ENCODE measurements at places on chromosomes 3 and 15. TPM values are rescaled to one million over a fixed set of nuclear protein-coding genes. Genes with fewer than 3 reads are reported as not detected.

The GABRB3 gene
- total RNA-seq, result 287 TPM

- no peak for DNase-seq
Measured at GRCh38 chr3:28295898-28296490, 52.5 kb upstream of the ZCWPW2 start.

The ATP8B4 gene
- total RNA-seq, result not detected

- peak; percentile 77 for DNase-seq
Measured at GRCh38 chr15:91853948-91854638, 585 bp downstream of the SLCO3A1 start.

DNA sequence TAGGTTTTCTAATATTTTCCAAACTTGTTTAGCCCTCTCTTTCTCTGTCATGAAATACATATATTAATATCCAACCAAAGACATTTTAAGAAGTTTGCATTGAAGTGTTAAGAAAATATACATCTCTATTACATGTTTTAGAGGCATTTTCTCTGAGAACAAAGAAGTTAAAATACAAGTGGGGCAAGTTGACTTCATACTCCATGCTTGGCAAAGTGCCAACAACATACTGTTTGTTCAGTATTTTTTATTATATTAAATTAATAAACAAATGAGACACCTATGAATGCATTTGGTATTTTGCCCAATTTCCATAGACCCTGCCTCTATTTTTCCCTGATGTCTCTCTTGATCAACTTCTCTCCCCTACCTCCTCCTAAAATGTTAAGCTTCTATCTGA lies 232.8 kb upstream of the MRPL3 start:
- no peak for DNase-seq

The TMCO5A gene
- not detected for total RNA-seq

All from glutamatergic neuron (in vitro differentiated cells).